ENCODE measurements at places on chromosomes 3 and 15. TPM values are rescaled to one million over a fixed set of nuclear protein-coding genes. Genes with fewer than 3 reads are reported as not detected.

GABRA5 gene
- 0.43 TPM for total RNA-seq

- no peak for DNase-seq
Observed at GRCh38 chr3:57582474-57583168, 14.5 kb downstream of the ARF4 start.

GRCh38 chr3:23189187-23189586 lies 13.9 kb upstream of the UBE2E2 start:
- no peak for DNase-seq

GRCh38 chr3:46536758-46537157 lies 29.3 kb downstream of the LRRC2 start:
- DNase-seq, result no peak

VPS18 gene
- 27.2 TPM for total RNA-seq

DNA sequence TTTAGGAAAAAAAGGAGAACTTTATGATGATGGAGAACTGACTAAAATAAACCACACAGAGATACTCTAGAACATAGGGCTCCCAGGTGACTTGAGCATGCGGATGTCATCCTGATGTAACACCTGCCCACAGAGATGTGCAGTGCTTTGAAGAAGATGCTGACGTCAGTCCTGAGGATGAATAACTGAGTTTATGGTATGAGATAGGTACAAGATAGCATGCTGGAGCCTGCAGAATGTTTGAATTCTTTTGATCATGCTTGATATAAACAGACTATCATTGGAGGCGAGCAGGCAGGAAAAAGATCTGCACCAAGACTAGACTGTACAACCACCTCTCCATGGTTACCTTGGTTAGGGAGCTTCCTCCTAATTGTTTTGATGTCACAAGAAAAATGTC lies 12.4 kb downstream of the CCR4 start:
- DNase-seq, result no peak

DNA sequence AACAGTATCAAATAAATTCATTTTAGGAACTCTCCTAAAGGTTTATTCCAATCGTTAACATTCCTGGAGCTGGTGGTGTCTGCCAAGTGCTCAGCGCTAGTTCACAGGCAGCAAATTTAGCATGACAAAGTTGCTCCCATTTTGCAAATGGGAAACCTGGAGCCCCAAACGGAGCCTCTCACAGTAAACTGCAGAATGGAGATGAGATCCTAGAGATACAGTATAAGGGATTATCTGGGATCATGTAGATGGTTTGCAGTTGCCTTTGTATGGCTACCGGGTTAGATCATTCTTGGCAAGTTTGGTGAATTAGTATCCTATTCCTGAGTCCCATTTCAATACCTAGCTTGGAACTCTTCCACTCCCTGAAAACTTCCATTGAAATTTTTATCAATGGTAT lies 173.7 kb downstream of the CDIN1 start:
- DNase-seq, result no peak

DNA sequence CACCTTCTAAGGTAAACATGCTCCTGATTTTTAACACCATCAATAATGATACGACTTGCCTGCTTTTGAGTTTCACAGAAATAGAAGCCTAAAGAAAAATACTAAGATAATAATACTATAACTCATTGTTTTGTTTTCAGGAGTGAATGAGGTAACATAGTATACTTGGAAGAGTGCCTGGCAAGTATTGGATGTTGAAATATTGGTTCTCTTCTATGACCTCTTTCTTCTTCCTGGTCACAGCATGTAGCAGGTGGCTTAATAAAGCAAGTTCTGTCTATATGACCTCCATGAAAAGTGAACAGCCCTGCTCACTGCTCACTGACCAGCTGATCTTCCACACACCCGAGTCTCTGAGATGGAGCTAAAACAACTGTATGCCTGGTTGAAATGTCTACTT lies 312.3 kb upstream of the ONECUT1 start:
- no peak for DNase-seq

DNA sequence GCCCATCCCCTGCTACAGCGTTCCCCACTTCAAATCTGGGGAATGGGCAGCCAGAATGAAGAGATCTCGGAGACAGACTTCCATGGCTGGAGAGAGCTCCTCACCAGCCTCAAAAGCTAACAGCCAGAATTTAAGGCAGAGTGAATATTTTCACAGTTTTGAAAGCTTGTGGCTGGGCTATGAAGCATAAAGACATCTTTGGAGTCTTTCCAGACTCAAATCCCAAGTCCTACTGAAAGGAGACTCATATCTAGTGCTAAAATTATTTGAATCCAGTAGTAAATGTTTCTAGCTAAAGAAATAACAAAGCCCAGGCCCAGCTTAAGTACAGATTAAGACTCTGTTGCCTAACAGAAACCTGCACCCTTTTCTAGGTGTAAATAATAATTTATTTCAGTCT lies 628.4 kb upstream of the ALCAM start:
- DNase-seq, result no peak

DNA sequence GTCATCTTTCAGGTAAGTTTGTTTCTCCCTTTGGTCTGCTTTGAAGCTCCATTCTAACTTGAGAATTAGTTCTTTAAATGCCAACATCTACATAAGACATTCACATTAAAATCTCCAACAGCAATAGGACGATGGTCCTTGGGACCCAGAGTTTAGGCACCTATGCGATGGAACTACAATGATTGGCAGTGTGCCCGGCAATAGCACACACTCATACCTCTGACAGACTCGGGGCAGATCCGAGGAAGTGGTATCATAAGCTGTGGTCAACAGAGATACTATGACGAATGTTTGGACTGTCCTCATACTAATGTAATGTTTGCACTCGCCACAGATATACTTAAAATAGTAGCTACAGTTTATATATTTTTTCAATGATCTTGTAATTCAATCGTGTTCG lies 34.2 kb upstream of the NR2F2 start:
- no peak for DNase-seq

GRCh38 chr3:29282427-29283230 lies 1.8 kb downstream of the RBMS3 start:
- no peak for DNase-seq

ANKRD63 gene
- total RNA-seq, result not detected

DNA sequence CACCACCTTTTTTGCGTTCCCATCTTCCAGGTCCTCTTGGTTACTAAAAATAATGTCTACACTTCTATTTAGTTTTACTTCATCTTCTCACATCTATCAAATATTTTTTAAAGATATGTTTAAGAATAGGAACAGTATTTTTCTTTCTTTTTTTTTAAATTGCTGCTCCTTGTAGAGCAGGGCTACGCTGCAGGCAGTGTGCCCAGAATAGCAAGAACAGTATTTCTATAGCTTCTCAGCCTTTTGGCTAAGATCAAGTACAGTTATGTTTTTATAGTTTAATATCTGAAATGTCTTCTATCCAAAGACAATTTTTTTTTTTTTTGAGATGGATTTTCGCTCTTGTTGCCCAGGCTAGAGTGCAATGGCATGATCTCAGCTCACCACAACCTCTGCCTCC lies 73.0 kb downstream of the MYO9A start:
- DNase-seq, result no peak

Measured in epithelial cell of proximal tubule (primary cell).